ENCODE measurements at places on chromosomes 2 and 18.

DNA sequence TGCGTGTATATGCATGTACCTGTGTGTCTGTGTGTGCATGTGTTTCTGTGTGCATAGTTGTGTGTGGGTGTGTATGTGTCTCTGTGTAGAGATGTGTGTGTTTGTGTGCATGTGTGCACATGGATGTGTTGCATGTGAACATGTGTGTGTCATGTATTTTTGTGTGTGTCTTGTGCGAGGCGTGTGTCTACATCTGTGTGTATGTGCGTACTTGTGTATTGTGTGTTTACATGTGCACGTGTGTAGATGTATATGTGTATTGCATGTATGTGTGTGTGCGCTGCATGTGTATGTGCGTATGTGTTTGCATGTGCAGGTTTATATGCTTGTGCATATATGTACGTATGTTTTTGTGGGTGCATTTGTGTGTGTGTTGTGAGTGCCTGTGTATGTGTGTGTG, 735.2 kb downstream of the GALR1 start:
- DNase-seq, result no peak

GRCh38 chr2:192128655-192129054, 66.1 kb downstream of the TMEFF2 start:
- DNase-seq, result no peak

DNA sequence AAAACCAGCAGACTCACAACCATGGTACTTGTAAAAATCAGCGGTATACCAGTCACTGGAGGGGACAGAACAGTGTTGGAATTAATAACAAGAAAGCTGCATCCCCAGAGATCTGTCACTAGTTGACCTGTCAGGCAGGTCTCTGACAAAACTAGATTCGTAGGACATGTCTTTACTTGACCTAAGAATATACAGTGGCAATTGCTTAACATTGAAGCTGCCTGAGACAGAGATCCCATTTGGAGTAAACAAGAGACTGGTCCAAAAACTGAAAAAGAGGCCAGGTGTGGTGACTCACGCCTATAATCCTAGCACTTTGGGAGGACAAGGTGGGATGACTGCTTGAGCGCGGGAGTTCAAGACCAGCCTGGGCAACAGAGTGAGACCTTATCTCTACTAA, 7.2 kb upstream of the SS18 start:
- DNase-seq, result no peak

DNA sequence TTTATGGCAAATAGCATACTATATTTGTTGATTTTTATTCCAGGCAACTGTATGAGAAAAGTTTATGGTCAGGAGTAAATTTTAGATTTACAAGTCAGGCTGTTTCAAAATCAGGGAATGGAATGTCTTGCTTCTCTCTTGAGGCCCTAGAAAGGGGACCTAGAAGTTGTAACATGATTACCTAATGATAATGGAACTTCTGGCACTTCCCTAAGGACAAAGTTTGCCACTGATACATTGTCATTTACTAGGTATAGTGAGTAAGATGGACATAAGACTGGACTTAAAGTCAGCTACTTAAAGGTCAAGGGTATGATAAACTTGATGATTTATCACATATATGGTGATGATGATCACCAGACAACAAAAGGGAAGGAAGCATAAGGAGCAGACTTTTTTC, 103.3 kb upstream of the VRK2 start:
- DNase-seq, result no peak

DNA sequence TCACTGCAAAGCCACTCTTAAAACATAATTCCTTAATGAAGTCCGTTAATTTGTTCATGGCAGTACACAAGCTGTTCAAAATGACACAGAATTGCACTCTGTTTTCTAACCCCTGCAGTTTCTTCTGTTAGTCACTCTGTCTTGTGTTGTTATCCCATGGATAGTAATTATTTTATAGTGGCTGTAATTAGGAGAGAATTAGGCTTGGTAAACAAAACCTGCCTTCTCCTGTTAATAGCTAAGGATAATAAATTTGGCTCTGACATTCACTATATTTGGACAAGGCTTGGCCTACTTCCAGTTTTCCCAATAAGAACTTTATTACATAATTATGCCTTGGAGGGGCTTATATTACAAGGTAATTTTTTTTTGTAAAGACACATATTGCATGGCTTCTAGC, 330.3 kb upstream of the FIGN start:
- DNase-seq, result no peak

DNA sequence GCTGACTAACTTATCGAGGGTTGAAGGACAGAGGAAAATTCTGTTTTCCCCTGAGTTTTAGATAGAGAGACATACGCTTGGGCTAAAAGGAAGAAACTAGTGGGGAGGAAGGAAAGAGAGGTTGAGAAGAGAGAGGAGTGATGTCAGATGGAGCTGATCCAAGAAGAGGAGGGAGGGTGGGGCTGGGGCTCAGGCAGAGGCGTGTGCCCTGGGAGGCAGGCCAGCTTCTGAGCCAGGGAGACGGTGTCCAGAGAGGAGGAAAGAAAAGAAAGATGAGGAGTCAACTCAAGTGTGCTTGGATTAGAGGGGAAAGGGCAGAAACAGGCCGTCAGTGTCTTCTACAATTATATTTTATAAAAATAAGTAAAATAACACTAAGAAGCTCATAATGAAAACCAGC, 56.2 kb downstream of the EMILIN2 start:
- DNase-seq, result no peak

- DNase-seq, result no peak
Measured at GRCh38 chr2:121002597-121002996, 266.9 kb downstream of the GLI2 start.

DNA sequence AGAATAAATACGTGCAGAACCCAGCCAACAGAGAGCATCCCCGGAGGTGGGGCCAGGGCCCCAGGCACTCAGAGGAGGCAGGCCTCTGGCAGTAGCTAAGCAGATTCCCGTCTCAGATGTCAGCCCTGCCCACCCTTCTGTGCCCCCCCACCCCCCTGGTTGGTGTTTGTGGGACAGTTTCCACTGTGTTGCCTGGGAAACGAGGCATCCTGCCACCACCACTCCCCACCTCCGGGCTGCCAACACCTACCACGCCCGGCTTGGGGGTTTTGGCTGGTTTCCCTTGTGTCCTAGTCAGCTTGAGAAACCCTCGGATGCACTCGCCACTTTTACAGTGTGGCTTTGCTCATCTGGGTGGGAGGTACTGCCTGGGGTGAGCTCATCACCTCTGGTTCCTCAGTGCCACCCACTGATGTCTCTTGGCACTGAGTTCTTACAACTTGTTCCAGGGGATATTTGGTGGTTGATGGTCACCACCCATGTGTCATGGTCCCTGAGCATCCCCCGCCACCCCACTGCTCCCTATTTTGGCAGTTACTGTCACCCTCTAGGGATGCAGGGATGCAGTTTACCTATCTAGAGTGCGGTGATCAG, 72.4 kb upstream of the YWHAQ start:
- peak; percentile 49 for DNase-seq

DNA sequence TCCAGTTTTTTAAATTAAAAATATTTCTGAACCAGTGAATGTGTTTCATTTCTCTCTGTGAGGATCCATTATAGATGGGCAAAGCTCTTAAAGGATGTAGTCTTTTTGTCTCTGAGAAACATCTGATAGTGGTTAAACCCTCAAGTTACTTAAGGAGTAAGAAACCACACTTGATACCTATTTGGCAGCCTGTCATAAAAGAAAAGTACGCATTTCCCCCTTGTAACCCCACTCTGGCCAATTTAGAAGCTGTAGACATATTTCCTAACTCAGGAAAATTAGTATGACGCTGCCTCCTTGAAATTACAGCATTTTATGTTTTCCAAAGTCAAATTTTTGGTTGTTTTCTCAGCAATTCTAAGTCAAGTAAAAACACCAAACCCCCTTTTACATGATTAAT, 2.0 kb downstream of the STAT4 start:
- DNase-seq, result no peak

DNA sequence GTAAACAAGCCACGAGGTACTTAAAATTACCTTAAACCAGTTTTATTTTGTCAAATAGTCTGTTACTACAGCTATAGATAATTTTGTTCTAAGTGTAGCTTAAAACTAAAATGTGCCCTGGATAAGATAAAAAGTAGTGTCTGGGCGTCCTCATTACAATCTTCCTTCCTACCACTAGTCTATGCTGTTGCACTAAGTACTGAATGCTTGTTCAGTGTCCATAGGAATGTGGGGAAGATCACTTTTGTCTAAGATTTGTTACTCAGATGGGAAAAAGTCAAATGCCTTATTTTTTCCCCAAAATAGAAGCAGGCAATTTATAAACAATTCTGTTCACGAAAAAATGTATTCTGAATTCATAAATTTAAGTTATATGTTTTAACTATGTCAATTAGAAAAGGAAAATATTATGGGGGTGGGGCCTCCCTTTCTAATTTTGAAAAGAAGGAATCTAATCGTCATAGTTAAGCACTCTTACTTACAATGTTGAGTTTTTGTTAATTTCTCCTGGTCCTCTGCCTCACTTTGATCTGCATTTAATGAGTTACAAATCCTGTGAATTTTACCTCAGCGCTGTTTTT, 140.4 kb upstream of the VRK2 start:
- DNase-seq, result no peak

- DNase-seq, result no peak
Measured at GRCh38 chr2:45913539-45913938, 262.1 kb downstream of the PRKCE start.

DNA sequence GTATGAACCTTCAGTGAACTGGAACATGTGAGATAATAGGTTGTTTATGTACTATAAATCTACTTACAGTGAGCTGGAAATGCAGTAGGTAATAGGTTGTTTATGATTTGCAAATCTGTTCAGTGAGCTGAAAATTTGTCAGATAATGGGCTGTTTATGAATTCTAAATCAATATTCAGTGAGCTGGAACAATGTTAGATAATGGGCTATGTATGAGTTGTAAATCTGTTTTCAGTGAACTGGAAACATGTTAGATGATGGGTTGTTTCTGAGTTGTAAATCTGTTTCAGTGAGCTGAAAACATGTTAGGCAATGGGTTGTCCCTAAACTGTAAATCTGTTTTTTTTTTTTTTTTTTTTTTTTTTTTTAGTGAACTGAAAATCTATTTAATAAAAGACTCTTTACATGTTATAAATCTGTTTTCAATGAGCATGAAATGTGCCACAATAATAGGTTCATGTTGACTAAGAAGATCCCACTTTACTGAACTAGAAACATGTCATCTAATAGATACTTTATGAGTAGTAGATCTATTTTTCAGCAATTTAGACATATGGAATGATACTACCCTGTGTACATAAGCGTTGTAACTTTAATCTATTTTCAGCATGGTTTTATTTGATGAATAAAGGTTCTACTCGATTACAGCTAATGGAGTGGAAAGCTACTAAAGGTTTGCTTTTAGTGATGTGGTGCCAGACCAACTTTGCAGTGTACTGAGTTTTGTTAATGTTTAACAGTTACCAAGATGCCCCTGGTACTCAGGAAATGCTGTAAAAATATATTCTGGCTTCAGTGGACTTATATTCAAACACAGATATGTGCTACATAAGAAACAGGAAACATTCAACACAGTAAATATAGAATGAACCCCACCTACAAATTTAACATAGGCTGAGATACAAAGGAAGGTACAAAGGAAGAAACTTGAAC, 1471.8 kb downstream of the LRP1B start:
- DNase-seq, result no peak

DNA sequence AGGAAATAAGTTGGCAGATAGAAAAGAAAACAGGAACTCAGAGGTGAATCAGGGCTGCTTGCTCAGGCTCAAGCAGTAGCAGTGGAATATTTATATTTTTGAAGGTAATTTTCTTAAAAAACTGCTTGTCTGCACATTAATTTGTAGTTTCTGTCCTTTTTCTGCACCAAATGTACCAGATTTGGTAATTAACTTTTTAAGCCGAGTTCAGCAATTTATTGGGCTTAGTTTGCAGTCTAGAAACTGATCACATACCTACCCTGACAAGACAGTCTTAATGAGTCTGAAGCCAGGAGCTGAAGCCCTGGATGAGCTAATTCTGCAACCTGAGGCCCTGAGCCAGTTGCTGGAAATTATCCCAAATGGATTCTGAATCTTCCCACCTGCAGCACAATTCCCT, 647.0 kb downstream of the TDRD15 start:
- DNase-seq, result no peak

GRCh38 chr2:86199834-86200177, 549 bp downstream of the MRPL35 start:
- DNase-seq, result no peak

DNA sequence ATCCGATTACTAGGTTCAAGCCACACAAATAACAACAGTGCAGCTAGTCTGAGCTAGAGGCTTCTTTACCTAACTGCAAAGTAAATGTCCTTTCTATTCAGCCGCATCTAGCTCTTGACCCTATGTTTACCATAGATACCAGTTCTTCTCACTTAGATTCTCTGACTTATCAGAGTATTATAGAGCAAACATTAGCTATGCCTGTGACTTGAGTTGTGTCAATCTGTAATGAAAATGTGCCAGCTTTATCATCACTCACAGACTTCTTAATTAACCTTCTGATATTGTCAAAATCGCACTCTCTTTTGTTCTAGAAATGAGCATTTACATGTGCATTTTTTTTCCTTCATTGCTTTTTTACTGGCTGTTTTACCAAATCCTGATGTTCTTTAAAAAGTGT, 79.9 kb downstream of the BCL11A start:
- no peak for DNase-seq

DNA sequence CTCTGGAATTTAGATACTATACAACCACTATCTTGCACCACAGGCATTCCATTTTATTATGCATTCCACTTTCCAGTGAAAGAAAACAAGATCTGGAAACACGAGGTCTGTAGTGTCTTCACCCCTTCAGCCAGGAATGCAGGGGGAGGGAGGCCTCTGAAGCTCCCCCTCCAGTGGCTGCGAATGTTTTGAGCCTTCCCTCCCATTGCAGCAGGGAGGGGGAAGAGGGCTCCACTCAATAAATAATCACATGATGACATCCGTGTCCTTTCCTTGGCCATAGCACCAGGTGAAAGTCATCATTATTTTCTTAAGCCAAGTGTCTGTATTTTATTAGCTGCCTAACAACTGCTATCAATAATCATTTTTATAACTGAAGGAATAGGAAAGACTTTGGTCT, 38.6 kb downstream of the ALPK2 start:
- DNase-seq, result no peak

- DNase-seq, result no peak
Measured at GRCh38 chr2:121251497-121251896, 33.5 kb downstream of the TFCP2L1 start.

GRCh38 chr18:54825601-54826344, 2.5 kb upstream of the RAB27B start:
- DNase-seq, result no peak

GRCh38 chr2:47088371-47089082, 66.6 kb downstream of the STPG4 start:
- DNase-seq, result no peak

Measured in stimulated activated CD4-positive, alpha-beta T cell treated with anti-CD3 and anti-CD28 coated beads, TNF-alpha, amount 100 ng/mL, for 1 hour (primary cell).